ENCODE measurements at places on chromosomes 3 and 15.

DNA sequence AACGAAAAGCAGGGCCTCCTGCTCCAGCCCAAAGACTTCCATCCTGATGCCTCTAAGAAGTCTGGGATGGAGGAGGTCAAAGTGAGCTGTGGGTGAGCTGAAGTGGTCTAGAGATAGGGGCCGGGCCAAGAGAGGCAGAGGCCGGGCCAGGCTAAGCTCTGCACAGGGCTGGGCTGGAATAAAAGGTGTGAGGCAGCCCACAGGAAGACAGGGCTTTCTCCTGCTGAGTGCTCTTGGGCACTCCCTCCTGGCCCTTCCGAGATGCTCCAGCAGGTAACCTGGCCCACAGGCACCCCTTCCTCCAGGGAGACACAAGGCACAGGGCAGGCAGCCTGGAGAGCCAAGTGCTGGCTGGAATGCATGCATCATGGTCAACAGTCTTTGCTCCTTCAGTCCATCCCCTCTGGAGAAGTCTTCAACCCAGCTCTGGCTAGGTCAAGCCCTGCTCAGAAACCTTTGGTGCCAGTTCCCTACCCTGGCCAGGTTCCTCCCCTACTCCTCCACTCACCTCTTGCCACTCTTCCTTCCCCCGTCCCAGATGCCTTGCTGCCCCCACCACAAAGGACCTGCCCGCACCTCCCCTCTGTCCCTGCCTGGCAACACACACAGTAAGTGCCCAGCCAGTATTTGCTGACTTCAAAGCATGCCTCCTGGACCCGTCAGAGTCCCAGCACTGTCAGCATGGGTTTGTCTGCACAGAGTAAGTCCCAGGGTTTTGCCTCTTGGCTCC, 93.6 kb downstream of the SEC22A start:
- no peak for DNase-seq

DNA sequence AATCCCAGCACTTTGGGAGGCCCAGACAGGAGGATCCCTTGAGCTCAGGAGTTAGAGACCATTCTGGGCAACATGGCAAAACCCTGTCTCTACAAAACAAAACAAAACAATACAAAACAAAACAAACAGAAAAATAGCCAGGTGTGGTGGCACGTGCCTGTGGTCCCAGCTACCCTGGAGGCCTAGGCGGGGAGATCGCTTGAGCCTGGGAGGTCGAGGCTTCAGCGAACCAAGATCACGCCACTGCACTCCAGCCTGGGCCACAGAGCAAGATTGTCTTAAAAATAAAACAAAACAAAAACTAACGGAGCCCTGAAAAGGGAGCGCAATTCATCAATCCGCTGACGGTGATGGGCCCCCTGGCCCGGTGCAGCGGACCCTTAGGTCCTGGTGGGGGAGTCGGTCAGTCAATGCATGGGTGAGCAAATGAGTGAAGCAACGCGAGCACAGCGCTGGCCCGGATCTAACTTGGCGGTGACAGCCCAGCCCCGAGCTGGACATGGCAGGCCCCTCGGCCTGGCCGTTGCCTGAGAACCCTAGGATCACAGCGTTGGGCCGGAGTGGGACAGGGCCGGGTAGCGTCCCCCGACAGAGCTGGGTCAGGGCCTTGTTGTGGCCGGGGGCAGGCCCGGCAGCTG, 52.4 kb upstream of the BLM start:
- DNase-seq = peak; percentile 77

GRCh38 chr15:29437888-29438702, 168.5 kb upstream of the NSMCE3 start:
- no peak for DNase-seq

- DNase-seq = no peak
Measured at GRCh38 chr15:39283531-39283930, 297.3 kb upstream of the THBS1 start.
